Neural crest cell (in vitro differentiated cells): ENCODE measurements at places on chromosomes 12 and 14. TPM values are rescaled to one million over a fixed set of nuclear protein-coding genes. Genes with fewer than 3 reads are reported as not detected.

ERP29 gene
- 91.1 and 101 TPM in 2 replicates for total RNA-seq

DNA sequence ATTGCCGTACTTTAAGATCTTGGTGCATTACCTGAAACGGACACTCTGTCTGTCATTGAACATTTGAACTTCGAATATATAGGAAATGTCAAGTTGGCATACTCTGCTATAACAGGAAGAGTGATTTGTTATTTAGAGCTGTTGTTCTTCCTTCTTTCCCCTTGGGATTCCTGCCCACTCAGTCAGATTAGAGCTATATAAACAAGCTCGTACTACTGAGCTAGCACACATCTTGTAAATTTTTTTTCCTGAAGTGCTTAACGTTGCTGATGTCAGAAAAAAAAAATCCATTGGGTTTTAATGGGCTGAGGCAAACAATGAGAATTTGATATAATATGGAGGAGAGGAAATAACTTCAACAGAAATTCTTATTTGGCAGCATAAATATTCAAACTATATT, 26.8 kb downstream of the RGS6 start:
- DNase-seq = no peak

GRCh38 chr12:127555071-127555470, 711.9 kb upstream of the TMEM132C start:
- no peak for DNase-seq

- DNase-seq = no peak
Observed at GRCh38 chr14:73723406-73723796, 9.2 kb upstream of the PNMA1 start.

DNA sequence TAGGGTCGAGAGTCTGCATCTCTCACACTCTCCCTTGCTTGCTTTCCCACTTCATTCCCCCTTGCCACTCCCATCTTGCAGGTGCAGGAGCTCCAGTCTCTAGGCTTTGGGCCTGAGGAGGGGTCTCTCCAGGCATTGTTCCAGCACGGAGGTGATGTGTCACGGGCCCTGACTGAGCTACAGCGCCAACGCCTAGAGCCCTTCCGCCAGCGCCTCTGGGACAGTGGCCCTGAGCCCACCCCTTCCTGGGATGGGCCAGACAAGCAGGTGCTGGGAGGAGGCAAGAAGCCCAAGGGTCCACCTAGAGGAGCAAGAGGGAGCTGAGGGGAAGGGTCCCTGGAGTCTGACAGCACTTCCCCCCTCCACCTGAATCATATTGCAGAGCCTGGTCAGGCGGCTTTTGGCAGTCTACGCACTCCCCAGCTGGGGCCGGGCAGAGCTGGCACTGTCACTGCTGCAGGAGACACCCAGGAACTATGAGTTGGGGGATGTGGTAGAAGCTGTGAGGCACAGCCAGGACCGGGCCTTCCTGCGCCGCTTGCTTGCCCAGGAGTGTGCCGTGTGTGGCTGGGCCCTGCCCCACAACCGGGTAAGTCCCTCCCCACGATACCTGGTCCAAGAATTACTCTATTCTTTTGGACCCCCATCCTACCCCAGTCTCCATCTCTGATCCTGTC, 4.2 kb downstream of the RNF31 start:
- DNase-seq = no peak
